ENCODE measurements at places on chromosomes 4 and X.

DNA sequence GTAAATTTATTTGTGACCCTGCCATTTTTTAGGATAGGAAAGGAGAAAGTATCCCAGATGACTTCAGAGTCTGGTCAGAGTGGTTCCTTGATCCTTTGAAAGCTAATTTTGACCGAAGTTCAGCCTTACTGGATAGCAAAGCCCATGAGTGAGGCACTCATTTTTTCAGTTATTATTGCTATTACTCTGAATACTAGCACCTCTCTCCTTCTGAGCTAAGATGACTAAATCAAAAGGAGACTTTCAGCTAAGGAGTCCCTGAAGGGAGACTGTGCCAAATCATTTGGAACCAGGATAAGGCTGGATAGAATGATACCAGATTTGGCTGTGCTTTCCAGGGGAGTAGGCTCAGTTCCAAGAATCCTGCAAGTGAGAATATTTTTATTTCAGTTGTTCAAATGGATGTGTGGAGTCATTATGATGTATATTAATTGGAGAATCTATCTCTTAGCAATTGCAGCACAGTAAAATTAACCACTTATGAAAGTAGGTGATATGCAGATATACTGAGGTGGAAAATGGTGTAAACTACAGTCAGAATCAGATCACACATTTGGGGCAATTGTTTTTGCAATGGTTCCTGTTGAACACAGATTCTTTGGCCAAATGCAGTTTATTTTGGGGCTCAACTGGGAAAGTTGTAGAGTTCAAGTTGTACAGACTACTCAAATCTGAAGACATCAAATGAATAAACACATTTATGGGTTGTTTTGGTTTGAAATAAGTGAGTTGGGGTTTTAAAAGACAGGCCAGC lies 1.2 kb downstream of the P2RY10 start:
- H3K36me3 ChIP-seq, result peaks cover 32% of the 10 kb centered on the region
- no peaks in the 10 kb centered on the region for H3K27me3 ChIP-seq
- peak overlapping the region; percentile 88 for H3K4me3 ChIP-seq
- H3K4me1 ChIP-seq, result peaks cover 38% of the 10 kb centered on the region
- H3K27ac ChIP-seq, result peak overlapping the region; percentile 96

GRCh38 chr4:185592845-185593488 lies 57.7 kb upstream of the PDLIM3 start:
- peak overlapping the region; percentile 9 for H3K27ac ChIP-seq
- peaks cover 5% of the 10 kb centered on the region for H3K4me1 ChIP-seq
- H3K36me3 ChIP-seq, result no peaks in the 10 kb centered on the region
- DNase-seq, result no peak
- H3K4me3 ChIP-seq, result no peak overlapping the region

DNA sequence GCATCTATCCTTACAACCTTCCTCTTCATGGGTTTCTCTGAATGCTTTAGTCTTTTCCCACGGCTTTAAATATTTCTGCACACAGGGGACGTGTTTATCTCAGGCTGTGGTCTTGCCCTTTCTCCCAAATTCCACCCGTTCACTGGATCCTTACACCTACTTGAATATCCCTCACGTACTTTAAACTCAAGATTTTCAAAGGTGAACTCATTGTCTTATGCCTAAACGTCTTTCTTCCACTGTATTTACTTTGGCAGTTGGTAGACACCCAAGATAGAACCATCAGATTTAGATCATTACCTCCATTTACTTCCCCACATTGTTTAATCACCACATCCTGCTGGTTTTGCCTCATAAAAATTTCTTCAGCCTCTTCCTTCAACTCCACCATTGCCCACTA lies 269.2 kb downstream of the CBLL2 start:
- H3K27me3 ChIP-seq, result peaks cover 9% of the 10 kb centered on the region
- no peaks in the 10 kb centered on the region for H3K4me1 ChIP-seq
- H3K36me3 ChIP-seq, result no peaks in the 10 kb centered on the region
- H3K4me3 ChIP-seq, result no peak overlapping the region

DNA sequence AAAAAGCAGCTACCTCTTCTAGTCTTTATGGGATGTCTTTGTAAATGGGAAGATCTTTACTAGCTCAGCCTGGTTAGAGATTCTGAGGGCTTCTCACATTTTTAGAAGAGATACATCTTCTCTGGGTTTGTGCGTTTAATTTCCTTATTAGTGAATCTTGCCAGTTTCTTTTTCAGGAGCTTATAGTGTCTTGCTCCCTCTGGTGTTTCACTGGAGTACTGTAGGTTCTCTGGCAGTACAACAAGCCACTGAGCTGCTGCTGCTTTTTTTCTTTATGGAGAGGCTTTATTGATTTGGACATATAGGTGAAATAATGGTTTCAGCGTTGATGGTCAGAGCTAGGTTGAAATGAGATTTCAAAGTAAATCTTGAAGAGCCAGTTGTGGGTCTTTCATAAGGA lies 82.9 kb downstream of the LAS1L start:
- peak; percentile 10 for DNase-seq
- H3K27ac ChIP-seq, result no peak overlapping the region
- no peak overlapping the region for H3K4me3 ChIP-seq
- H3K4me1 ChIP-seq, result peaks cover 4% of the 10 kb centered on the region

- no peaks in the 10 kb centered on the region for H3K4me1 ChIP-seq
- DNase-seq, result no peak
- H3K36me3 ChIP-seq, result peaks cover 45% of the 10 kb centered on the region
- no peak overlapping the region for H3K27ac ChIP-seq
- H3K27me3 ChIP-seq, result no peaks in the 10 kb centered on the region
- H3K4me3 ChIP-seq, result no peak overlapping the region
These were observed 373.6 kb downstream of the MAPK10 start for GRCh38 chr4:85986266-85986665.

GRCh38 chr4:27223326-27223725 lies 362.7 kb downstream of the STIM2 start:
- no peaks in the 10 kb centered on the region for H3K27me3 ChIP-seq
- no peak overlapping the region for H3K27ac ChIP-seq
- H3K4me3 ChIP-seq, result no peak overlapping the region

- no peaks in the 10 kb centered on the region for H3K4me1 ChIP-seq
- no peak overlapping the region for H3K27ac ChIP-seq
- no peak for DNase-seq
- no peaks in the 10 kb centered on the region for H3K36me3 ChIP-seq
These were observed 137.1 kb downstream of the DDX53 start for GRCh38 chrX:23136816-23137215.

DNA sequence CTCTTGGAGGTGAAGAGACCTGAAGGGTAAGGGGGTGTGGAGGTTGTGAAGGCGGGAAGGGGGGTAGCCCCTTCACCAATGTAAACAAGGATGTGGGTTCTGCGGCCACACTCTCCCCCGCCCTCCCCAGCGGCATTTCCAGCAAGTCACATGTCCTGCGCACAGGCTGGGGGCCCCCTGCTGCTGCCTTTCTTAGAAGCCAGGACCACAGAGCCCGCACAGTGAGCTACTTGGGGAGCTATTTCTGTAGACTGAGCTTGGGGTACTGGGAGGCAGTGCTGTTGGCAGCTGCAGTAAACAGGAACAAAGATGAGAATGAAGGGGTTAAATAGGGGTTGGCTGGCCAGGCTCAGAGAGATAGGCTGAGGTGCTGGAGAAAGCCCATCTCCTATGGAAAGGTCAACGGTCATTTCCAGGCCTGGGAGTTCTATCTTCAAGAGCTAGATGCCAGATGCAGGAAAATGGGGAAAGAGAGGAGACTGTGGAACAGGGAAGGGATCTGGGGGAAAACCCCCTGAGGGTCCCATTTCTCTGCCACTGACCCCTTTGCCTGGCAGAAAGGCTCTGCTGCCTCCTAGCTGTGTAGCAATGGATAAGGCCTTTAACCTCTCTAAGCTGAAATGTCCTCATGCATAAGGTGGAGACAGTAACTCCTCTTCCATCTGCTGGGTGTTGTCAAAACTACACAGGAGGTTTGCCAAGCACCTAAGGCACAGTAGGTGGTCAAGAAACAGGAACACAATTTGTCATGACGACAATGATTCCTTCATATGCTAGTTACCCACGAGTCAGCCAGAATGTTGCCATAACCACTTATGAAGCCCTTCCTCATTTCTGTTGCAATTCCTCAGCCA lies 18.5 kb upstream of the PIM2 start:
- peak overlapping the region; percentile 75 for H3K4me3 ChIP-seq
- peaks cover 86% of the 10 kb centered on the region for H3K4me1 ChIP-seq
- peak overlapping the region; percentile 96 for H3K27ac ChIP-seq
- H3K27me3 ChIP-seq, result no peaks in the 10 kb centered on the region
- peaks cover 68% of the 10 kb centered on the region for H3K36me3 ChIP-seq

DNA sequence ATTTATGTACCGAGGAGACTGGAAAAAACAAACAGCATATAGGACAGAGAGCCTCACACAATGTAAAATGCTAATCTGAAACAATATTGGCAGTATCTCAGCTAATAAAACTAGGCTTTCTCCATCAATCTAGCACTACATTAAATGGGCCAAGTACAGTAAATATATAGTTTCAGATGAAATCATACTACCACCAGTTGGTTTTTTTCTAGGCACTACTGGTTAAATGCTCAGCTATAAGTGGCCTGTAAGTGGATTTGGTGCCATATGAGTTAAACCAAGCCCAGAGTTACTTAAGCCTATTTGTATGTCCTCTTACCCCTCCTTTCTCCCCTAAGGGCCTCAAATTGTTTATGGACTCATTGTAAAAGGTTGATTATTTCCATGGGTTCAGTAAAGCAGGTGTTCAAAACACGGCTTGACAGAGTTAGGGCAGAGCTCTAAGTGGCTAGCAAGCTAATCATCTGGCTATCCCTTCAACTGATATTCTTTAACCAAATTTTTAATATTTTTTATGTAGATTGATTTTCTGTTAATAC lies 57.5 kb downstream of the FAM13A start:
- no peak overlapping the region for H3K4me3 ChIP-seq
- H3K27me3 ChIP-seq, result no peaks in the 10 kb centered on the region
- no peaks in the 10 kb centered on the region for H3K36me3 ChIP-seq
- H3K4me1 ChIP-seq, result no peaks in the 10 kb centered on the region

DNA sequence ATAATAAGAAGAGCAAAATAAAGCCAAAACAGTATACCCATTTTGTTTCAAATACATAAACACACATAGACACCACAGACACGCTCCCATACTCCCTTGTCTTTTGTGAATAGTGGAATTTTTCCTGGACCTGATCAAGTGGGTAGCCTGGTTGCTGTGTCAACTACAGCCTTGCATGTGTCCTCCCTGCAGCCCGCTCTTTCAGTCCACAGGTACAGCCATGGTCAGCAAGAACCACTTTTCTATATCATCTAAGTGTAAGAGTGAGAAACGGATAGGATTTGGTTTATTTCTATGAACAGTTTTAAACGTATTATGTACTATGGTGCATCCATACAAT lies 9.8 kb downstream of the PWWP3B start:
- H3K36me3 ChIP-seq, result no peaks in the 10 kb centered on the region
- no peak for DNase-seq
- no peak overlapping the region for H3K4me3 ChIP-seq

GRCh38 chr4:945274-946102 lies 13.2 kb downstream of the TMEM175 start:
- peaks cover 15% of the 10 kb centered on the region for H3K4me1 ChIP-seq
- H3K36me3 ChIP-seq, result peaks cover 12% of the 10 kb centered on the region
- no peak overlapping the region for H3K4me3 ChIP-seq
- no peak for DNase-seq
- H3K27me3 ChIP-seq, result no peaks in the 10 kb centered on the region

GRCh38 chr4:125267630-125268029 lies 47.1 kb upstream of the FAT4 start:
- no peak for DNase-seq
- no peak overlapping the region for H3K27ac ChIP-seq
- no peak overlapping the region for H3K4me3 ChIP-seq
- no peaks in the 10 kb centered on the region for H3K36me3 ChIP-seq

- H3K4me1 ChIP-seq, result no peaks in the 10 kb centered on the region
- no peak for DNase-seq
- H3K27ac ChIP-seq, result no peak overlapping the region
- H3K27me3 ChIP-seq, result no peaks in the 10 kb centered on the region
- no peaks in the 10 kb centered on the region for H3K36me3 ChIP-seq
These were observed 16.8 kb downstream of the RS1 start for GRCh38 chrX:18654875-18655836.

DNA sequence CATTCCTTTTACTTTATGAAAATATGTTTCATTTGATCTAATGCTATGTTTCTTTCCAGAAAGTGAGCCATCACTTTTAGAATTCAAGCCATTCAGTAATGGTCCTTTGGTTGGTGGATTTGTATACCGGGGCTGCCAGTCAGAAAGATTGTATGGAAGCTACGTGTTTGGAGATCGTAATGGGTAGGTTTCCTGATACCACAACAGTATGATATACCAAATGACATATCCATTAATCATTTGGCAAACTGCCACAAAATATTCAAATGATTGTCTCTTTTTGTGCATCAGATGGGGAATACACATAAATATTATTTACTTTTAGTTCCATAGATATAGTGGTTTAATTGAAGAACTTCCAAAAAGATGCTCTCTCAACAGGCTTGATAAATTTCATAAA lies 68.2 kb downstream of the HHIP start:
- no peaks in the 10 kb centered on the region for H3K27me3 ChIP-seq
- no peak overlapping the region for H3K27ac ChIP-seq
- DNase-seq, result no peak
- H3K4me3 ChIP-seq, result no peak overlapping the region
- H3K36me3 ChIP-seq, result no peaks in the 10 kb centered on the region

DNA sequence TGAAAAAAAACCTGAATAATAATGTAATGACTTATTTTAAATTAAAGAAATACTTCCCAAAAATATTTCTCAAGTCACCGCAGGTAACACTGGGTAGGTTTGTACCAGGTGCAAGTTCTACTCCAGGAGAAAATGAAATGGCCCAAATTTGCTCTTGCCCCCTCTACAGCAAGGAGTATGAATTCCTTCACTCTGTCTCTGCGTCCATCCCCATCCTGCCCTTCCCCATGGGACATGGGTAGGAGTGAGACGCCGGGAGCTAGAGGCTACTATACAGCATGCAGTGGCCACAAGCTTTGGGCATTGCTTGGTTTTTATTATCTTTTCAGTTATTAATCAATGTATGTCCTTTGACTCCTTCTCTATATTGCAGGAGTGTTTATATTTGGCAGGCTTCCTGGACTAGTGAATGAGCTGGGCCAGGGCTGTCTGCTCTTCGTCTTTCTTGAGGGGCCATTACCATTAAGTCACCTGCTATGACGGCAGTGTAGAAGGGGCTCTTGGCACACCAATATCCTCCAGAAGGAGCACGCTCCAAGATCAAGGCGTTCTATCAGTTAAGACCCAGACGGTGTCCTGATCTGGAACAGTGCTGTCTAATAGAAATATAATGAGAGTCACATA lies 149.6 kb downstream of the ENPP6 start:
- H3K27ac ChIP-seq, result no peak overlapping the region
- DNase-seq, result no peak
- no peaks in the 10 kb centered on the region for H3K36me3 ChIP-seq
- no peaks in the 10 kb centered on the region for H3K4me1 ChIP-seq

DNA sequence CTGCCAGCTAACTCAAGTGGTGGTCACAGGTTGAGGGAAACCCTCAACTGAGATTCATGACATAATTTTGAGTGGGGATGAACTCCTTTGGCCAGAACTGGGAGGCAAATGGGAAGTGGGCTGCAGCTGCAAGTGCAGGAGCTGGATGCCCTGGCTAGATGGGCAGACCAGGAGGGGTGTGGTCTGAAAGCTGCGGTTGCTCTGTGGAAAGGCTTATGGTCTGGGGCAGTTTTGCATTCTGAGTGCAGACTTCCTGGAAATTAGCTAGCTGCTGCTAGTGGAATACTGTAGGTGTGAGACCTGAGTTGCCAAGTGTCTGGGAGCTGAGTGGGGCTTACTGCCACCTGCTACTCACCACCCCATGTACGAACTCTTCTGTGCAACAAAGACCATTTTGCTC lies 52.1 kb upstream of the NAP1L2 start:
- peaks cover 18% of the 10 kb centered on the region for H3K27me3 ChIP-seq
- H3K27ac ChIP-seq, result no peak overlapping the region
- H3K36me3 ChIP-seq, result no peaks in the 10 kb centered on the region
- no peak overlapping the region for H3K4me3 ChIP-seq

GRCh38 chr4:47471064-47471463 lies 7.6 kb upstream of the COMMD8 start:
- H3K36me3 ChIP-seq, result no peaks in the 10 kb centered on the region
- H3K4me1 ChIP-seq, result peaks cover 15% of the 10 kb centered on the region
- H3K27me3 ChIP-seq, result no peaks in the 10 kb centered on the region
- H3K27ac ChIP-seq, result no peak overlapping the region
- no peak for DNase-seq

All from stimulated activated naive B cell treated with anti-CD40 and anti-IgM and Interleukin-4, amounts not matched to agents 10 μg/mL and 1 μg/mL and 100 μg/mL, for 72 hours (primary cell).